Stimulated activated CD4-positive, alpha-beta T cell treated with anti-CD3 and anti-CD28 coated beads, Interleukin-1b, Interleukin-23, amount 100 ng/mL, for 1 hour (primary cell): ENCODE measurements at places on chromosomes 2 and 18.
A peak's percentile ranks its signal among the peaks of the same experiment; 100 is the strongest.

DNA sequence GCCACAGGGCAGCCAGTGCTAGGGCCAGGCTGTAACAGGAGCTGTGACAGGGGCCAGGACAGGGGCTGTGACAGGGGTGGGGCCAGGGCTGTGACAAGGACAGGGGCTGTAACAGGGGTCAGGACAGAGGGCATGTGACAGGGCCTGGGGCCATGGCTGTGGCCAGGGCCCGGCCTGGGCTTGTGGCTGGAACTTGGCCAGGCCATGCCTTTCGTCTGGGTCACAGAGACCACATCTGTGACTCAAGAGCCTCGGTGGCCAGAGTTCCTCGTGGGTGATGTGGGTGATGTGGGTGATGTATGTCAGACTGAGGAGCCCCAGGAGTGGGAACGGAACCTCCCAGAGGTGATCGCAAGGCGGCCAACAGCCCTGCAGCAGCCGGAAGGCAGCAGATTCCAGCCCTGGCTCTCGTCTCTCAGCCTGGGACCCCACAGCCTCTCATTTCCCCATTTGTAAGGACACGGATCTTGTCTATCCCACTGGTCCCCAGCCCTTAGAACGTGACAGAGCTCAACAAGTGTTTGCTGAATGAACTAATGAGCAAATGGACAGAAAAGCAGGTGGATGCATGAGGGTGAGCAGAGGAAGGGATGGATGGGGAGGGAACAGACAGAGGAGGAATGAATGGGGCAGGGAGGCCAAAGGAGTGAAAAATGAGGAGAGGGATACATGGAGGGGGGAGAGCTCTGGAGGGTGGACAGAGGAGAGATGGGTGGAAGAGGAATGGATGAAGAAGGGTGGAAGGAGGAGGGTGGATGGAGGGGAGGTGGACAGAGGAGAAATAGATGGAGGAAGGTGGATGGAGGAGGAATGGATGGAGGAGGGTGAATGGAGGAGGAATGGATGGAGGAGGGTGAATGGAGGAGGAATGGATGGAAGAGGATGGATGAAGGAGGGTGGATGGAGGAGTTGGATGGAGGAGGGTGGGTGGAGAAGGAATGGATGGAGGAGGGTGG is 17.3 kb downstream of the ESPNL start:
- no peak for DNase-seq

- DNase-seq: no peak
Measured at GRCh38 chr2:179671043-179671981, 190.1 kb downstream of the ZNF385B start.

GRCh38 chr2:129728035-129728972 is 251.2 kb upstream of the RAB6C start:
- no peak for DNase-seq

DNA sequence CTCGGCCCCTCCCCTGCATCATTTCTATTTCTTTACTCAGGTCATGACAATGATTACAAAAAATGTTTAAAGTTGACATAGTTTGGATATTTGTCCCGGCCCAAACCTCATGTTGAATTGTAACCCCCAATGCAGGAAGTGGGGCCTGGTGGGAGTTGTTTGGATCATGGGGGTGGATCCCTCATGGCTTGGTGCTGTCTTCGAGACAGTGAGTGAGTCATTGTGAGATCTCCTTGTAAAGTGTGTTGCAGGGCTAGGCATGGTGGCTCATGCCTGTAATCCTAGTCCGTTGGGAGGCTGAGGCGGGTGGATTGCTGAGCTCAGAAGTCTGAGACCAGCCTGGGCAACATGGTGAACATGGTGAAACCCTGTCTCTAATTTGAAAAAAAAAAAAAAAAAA is 9.2 kb upstream of the MAP4K4 start:
- no peak for DNase-seq

DNA sequence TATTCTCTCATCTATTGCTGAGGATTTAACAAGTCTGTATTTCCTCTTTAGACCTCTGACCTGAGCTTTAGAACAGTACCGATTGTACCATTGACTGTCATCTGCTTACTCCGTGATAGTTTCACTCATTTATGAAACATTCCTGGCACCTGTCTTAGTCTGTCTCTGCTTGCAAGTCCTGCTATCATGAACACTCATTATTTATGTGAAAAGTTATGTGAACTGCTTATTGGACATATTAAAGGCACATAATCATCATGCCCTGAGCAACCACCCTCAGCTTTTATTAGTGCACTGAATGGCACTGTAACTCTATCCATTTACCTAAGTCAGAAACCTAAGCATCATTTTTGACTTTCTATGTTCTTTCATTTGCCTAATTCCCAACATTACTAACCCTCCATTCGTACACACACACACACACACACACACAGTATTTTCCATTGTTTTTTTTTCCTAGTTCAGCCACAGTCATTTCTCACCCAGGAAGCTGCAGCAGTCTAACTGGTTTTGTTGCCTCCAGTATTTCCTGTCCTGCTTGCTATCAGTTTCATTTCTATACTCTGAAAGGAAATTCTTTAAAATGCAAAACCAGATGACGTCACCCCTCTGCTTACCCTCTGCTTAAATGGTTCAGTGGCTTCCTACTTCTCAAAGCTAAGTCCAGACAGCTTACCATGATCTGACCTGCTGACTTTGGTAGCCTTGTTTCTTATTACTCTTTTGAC is 146.1 kb downstream of the HAUS1 start:
- no peak for DNase-seq

GRCh38 chr2:77602771-77603170 is 80.6 kb upstream of the LRRTM4 start:
- no peak for DNase-seq

- DNase-seq: no peak
Measured at GRCh38 chr2:23404426-23404825, 19.4 kb downstream of the KLHL29 start.

GRCh38 chr2:51650769-51651168 is 618.8 kb upstream of the NRXN1 start:
- DNase-seq: no peak

DNA sequence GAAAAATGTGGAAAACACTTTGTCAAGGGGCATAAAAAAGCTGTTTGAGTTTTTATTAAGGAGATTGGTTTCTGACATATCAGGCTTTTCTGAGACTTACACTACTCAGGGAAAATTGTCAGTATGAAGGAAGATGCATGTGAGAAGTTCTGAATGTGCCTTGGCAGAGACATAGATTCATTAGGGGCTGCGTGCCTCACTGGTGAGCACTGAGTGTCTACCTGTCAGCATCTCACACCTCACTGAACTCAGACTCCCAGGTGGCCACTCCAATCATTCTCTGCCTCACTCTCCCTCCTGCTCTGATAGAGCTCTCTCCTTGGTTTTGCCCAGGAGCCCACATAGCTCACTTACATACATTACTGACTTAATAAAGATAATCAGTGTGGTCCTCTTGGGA is 372.6 kb downstream of the LRRTM4 start:
- no peak for DNase-seq

GRCh38 chr2:199590321-199591203 is 132.8 kb upstream of the SATB2 start:
- DNase-seq: no peak

GRCh38 chr2:70638561-70638960 is 84.9 kb upstream of the TGFA start:
- no peak for DNase-seq

DNA sequence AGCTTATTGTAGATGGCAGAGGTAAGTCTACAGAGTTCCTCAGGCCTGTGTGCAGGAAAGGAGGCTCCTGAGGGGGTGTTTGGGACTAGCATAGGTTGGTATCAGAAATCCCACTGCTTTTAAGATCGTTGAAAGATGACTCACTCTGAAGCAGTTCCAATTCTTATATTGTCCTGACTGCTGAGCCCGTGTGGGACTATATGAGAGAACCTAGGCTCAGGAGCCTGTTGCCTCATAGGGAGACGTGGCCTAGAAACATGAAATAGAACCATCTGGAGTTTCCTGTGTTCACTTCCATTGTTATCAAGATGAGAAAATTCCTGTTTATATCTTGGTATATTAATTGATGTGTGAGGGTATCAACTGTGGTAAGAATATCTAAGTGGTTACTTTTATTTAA is 5.7 kb downstream of the CCT7 start:
- DNase-seq: no peak

GRCh38 chr18:3985020-3985419 is 470.1 kb downstream of the DLGAP1 start:
- no peak for DNase-seq

DNA sequence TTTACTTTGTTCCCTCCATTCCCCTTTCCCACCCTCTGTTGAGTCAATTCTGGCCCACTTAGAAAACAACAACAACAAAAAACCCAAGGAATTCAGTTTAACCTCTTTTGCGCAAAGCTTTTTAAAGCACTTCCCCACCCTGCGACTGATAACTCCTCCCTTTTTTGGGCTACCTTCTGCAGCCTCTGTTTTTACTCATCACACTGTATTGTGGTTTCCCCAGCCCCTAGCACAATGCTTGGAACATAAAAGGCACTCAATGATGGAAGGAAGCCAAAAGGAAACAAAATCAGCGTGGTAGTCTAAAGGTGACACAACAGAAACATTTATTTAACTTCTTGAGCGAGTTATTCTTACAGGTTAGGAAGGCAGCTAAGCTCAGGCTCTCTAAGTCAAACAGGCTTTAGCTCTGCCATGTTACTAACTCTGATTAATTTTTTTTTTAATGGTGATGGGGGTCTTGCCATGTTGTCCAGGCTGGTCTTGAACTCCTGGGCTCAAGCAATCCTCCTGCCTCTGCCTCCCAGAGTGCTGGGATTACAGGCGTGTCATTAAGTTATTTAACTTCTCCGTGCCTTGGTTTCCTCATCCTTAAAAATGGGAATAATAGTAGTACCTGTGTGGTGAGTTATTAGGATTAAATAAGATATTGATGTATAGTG is 1.3 kb downstream of the CEP68 start:
- peak; percentile 32 for DNase-seq

DNA sequence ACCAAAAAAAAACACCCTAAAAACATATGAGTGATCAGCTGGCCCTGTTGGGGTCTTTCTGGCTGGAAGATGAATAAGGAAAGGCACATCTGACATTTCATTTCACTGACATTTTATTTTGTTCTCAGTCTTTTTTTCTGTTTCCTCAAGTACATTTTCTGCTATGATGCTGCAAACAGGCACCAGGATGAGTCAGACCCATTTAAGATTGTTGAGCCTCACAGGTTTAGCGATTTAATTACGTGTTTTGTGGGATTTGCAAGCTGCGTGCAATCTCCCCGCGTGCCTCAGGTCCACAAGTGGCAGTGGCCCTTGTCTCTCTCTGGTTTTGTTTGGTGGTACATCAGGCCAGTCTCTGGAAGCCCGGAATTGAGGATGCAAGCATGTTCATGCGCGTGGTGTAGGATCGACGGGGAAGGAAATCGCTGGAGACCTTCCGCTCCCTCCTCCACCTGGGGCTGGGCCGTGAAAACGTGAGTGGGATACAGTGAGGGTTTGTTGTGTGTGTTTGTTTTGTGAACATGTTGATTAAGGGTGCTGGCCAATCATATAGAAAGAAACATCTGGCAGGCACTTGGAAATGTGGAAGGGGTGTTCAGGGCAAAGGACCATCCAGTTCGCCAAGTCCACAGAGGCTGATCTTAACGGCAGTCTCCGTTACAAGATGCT is 120.2 kb upstream of the ZNF516 start:
- DNase-seq: no peak

- DNase-seq: no peak
Measured at GRCh38 chr2:173159791-173160463, 84.3 kb downstream of the MAP3K20 start.

- DNase-seq: no peak
Measured at GRCh38 chr2:7994397-7994951, 687.4 kb upstream of the ID2 start.

DNA sequence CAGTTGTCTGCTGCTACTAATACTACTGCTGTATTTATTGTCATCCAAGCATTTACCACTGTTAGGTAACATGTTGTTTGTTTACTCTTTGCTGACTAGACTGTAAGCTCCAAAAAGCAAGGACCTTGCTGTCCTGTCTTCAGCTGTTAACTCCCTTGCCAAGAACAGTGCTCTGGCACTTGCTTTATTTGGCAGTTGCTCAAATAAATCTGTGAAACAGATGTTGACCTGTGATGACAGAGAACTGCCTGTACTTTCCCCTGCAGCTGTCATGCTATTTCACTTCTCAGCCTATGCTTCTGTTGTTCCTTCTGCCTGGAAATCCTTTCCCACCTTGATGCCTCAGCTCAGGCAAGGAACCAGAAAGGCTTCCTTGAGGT is 181.2 kb downstream of the ATAD2B start:
- DNase-seq: no peak

DNA sequence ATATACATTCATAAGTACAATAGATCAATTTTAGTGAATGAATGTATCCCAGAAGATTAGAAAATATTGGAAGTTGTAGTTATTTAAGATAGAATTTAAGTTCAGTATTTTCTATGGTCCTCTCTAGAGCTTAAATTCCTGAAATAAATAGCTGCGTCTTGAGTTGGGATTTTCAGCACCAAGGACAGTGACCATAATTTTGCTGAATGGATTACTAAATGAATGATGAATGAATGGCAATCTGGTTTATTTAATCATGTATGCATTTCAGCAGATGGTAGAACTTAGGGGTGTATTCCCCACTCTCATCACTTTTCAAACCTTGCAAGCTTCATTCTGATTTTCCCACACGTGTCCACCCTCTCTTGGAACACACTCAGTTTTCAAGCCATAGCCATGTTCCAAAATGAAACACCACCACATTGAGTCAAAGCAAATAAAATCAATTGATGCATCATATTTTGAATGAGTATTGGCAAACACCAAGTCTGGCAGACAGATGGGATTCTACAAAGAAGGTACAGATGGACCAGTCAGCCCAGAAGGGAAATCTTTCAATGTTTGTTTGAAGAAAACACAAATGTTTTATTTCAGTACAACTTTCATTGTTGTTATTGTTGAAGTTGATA is 362.2 kb upstream of the NXPH2 start:
- no peak for DNase-seq
